Retina (tissue), 1 donor: ENCODE measurements at places on chromosomes 6 and 20.

DNA sequence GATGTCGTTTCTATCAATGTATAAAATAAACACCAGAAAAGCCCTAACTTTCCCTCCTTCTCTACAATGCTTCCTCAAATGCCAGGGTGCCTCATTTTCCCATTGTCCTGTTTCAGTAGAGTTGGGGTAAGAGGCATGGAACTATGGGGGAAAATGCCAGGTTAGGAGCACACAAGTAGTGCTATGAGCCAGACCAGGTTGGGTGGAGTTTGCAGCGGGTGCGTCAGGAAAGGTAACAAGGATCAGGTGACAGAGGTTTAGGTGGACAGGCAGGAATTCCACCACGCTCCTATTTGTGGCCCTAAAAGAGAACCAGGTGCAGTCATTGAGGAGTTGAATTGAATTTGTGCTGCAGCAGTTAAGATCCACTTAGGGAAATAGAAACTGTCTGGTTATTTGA, 36.5 kb downstream of the SYTL3 start:
- DNase-seq = no peak

GRCh38 chr6:128882560-128882959, 378 bp upstream of the LAMA2 start:
- no peak for DNase-seq

- DNase-seq = no peak
These were observed 66.8 kb upstream of the CBLN4 start for GRCh38 chr20:56072165-56072564.

DNA sequence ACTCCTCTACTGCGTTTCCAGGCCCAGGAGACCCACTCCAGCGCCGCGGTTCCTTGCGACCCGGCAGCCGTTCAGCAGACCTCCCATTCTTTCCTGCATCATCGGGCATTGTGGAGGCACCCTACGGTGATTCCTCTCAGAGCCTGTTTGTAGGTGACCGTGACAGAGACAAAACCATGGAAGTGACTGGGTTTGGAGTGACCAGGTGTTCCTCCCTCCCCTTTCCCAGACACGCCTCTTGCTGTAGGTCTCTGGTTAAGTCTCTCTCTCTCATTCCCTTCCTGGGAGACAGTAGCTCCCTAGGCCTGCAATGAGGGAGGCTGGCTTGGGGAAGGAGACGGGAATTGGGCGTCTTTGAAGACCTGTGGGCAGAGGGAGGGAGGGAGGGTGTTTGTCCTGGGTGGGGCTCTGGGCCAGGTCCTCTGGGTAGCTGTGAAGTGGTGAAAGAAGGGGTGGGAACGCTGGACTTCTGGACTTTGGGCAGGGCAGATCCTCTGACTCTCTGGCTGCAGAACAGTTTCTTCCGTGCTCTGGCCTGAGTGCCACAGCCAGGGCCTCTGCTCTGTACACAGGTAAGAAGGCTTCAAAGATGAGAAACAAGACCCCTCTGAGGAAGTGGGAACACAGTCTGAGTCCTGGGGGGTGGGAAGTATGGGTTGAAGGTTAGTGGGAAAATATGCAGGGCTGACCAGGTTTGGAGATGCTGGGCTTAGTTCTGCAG, 763 bp downstream of the KLC4 start:
- no peak for DNase-seq

DNA sequence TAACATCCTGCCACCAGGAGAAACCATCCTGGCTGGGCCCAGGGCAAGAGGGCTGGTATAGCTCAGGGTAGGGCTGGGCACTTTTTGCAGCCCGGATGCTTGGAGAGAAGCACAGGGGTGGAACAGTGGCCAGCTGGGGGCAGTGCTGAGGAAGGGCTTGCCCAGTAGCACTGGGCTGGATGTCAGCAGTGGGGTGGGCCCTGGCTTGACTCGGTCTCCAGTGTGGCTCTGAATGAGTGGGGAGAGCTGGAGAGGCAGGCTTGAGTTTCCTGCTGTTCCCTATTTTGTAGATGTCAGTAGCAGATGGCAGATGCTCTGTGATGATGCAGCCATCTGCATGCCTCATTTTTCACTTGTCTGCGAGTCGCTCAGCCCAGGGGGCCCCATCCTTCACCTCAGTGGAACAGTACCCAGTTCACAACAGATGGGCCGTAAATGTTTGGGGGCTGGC, 56.3 kb upstream of the TULP1 start:
- peak; percentile 28 for DNase-seq

GRCh38 chr6:167097770-167098169, 25.1 kb upstream of the CCR6 start:
- no peak for DNase-seq

- no peak for DNase-seq
These were observed 212.7 kb downstream of the TMEM242 start for GRCh38 chr6:157110607-157111006.

DNA sequence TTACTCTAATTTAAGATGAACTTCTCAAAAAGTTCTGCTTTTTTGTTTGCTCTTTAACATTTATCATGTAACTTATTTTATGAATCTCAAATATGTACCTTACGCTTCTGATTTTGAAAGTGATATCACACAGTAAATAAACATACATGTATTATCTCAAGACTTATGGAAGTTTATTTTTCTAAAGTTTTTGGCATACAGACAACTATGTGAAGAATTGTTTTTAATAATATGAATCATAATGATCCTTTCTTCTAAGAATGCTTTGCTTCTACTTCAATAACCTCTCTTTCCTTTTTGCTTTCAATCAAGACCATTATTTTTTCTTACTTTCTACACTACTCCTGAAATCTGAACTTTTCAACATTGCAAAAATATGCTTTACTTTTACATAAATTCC, 816.4 kb downstream of the EYS start:
- no peak for DNase-seq

DNA sequence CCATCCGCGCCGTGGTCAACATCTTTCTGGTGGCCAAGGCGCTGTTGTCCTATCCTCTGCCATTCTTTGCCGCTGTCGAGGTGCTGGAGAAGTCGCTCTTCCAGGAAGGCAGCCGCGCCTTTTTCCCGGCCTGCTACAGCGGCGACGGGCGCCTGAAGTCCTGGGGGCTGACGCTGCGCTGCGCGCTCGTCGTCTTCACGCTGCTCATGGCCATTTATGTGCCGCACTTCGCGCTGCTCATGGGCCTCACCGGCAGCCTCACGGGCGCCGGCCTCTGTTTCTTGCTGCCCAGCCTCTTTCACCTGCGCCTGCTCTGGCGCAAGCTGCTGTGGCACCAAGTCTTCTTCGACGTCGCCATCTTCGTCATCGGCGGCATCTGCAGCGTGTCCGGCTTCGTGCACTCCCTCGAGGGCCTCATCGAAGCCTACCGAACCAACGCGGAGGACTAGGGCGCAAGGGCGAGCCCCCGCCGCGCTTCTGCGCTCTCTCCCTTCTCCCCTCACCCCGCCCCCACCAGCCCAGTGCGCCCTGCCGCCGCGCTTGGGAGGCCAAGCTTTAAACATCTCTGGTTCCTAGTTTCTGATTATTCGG, 4.0 kb downstream of the SLC32A1 start:
- DNase-seq = peak; percentile 67

DNA sequence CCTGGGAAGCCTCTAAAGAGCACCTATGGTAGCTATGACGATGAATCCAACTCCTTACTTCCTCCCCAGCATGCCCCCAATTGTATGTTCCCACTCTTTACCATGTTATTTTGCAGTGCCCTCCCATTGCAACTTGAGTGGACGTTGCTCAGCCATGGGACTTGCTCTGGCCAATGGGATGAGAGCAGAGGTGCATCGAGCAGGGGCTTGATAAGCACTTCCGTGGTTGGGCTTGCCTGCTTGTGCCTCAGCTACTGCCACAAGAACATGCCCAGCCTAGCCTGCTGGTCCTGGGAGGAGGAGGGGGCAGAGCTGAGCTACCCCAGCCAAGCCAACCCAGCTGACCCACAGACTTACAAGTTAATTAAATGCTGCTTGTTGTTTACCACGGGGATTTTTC, 71.1 kb upstream of the CTNNBL1 start:
- no peak for DNase-seq

DNA sequence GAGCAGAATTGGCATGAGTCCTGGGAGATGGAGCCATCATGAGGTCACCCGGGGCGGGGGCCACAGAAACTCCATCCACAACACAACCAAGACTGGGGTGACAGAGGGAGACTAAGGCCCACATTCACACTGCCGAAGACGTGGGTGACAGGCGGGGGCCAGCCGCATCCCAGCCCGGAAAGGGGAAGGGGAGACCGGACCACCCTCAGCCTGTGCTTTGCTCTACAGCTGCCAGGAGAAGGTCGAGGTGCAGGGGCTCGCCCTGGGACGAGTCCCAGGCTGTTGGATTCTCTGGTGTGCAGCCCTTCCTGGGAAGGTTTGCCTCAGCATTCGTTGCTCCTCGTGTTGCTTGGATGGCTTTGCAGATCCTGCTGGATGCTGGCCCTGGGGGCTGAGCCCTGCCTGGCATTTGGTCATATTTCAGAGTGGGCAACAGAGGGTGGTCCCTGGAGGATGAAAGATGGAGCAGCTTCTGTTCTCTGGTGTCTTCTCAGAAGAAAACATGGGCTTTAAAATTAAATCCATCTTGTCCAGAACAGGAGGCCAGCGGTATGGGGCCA, 328.9 kb downstream of the TAF4 start:
- no peak for DNase-seq

DNA sequence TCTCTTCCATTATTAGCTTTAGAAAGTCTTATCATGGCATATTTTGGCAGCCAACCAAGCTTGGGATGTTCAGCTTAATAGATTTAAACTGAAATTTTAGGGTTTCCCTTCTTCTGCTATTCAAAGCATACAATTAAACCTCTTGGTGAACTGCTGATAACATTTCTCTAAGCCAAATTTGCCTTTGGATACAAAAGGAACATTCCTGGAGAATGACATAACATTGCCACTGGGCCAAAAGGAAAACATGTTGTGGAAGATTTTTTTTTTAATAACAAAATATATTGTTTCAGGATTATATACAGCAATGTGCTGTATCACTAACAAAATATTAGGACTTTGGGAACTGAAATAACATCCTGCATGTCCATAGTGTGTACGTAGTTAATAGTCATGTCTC, 215.1 kb upstream of the TBX18 start:
- DNase-seq = no peak

DNA sequence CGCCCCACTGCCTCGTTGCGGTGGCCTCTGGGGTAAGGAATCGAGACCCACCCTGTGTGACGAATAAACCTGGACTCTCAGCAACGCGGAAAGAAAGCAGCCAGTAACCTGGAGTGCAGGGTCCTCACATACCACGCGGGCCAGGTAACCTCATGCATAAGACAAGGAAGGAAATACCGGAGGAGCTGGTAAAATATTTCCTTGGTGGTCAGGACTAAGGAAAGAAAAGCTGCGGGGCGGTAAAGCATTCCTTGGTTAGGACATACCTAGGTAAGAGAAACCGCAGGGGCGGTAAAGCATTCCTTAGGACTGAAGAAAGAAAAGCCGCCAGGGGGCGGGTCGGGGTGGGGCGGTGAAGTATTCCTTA, 80.7 kb downstream of the SYTL3 start:
- no peak for DNase-seq

DNA sequence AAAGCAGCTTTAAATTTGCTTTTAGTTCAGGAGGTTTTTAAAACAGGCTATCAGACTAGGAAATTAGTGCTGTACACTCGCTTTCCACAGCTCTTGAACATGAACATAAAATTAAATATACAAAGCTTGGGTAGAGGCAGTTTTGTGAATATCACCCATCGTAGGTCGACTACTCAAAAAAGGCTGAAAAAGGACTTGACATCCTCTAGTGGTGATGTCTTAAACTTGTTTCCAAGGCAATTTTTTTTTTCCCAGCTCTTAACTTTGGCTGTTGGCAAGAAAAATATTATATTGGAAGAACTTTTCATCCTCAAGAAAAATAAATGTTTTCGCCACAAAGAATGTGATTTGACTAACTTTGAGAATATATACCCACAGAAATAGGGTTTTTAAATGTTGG, 2.9 kb downstream of the MAP7 start:
- DNase-seq = peak; percentile 38

GRCh38 chr20:52204136-52204535, 12.6 kb upstream of the ZFP64 start:
- no peak for DNase-seq

GRCh38 chr6:5084360-5084780, 771 bp upstream of the PPP1R3G start:
- no peak for DNase-seq

GRCh38 chr6:169450097-169450496, 196.5 kb upstream of the THBS2 start:
- DNase-seq = no peak
